ENCODE measurements at places on chromosomes 3 and 15. TPM values are rescaled to one million over a fixed set of nuclear protein-coding genes. Genes with fewer than 3 reads are reported as not detected.

DNA sequence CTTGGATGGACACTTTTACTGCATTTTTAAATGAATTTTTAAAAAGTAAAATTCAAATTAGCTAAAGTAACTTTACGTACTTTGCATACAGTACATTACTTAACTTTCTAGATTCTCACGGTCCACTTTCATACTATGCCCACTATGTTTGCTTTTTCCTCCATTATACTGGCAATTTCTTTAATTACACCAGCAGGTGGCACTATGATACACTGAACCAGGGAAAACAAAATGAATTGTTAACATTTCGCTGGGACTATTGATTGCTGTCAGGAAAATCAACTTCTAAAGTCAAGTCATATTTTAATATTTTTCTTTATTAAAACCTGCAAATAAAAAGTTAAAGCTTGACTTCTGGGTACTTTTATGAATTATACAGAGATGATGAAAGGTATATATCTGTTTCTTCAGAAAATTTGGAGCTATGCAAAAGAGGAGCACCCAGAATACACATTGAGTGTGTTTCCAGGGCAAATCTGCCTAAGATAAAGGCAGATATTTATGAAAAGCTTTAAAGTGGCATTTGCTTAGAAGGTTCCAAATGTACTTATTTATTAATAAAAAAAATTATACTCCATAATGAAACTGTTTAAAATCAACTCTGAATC, 21.8 kb upstream of the POU1F1 start:
- H3K27ac ChIP-seq, result no peak overlapping the region
- no peaks in the 10 kb centered on the region for H3K27me3 ChIP-seq
- H3K4me1 ChIP-seq, result no peaks in the 10 kb centered on the region
- peak; percentile 18 for DNase-seq
- no peak overlapping the region for H3K4me3 ChIP-seq
- H3K36me3 ChIP-seq, result no peaks in the 10 kb centered on the region

GRCh38 chr3:112860898-112861297, 14.2 kb upstream of the CD200R1L start:
- no peak overlapping the region for H3K4me3 ChIP-seq
- peaks cover 39% of the 10 kb centered on the region for H3K4me1 ChIP-seq
- no peaks in the 10 kb centered on the region for H3K27me3 ChIP-seq
- DNase-seq, result no peak

DNA sequence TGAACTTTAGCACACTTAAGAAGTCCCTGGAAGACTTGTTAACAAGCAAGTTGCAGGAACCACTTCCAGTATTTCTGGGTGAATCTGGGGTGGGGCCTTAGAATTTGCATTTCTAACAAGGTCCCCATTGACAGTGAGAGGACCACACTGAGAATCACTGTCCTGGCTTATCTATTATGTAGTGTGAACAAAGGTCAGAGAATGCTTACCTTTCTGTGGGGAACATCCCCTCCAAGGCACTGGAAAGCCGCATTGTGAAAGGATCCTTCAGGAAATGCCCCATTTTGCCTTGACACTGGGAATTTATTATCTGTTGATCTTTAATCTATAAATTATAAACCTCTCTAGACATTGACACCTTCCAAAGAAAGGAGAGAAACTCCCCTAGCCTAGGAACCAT, 74.8 kb downstream of the IGF2BP2 start:
- H3K27ac ChIP-seq, result no peak overlapping the region
- peaks cover 9% of the 10 kb centered on the region for H3K36me3 ChIP-seq
- H3K4me3 ChIP-seq, result no peak overlapping the region
- H3K4me1 ChIP-seq, result peaks cover 19% of the 10 kb centered on the region
- DNase-seq, result no peak
- no peaks in the 10 kb centered on the region for H3K27me3 ChIP-seq

- H3K27me3 ChIP-seq, result peaks cover 4% of the 10 kb centered on the region
- H3K4me1 ChIP-seq, result no peaks in the 10 kb centered on the region
- H3K27ac ChIP-seq, result no peak overlapping the region
- no peak overlapping the region for H3K4me3 ChIP-seq
Measured at GRCh38 chr3:70726961-70727360, 414.5 kb upstream of the MDFIC2 start.

GRCh38 chr3:179666436-179667035, 13.7 kb downstream of the USP13 start:
- DNase-seq, result no peak
- no peak overlapping the region for H3K4me3 ChIP-seq
- H3K27ac ChIP-seq, result no peak overlapping the region
- no peaks in the 10 kb centered on the region for H3K36me3 ChIP-seq
- H3K27me3 ChIP-seq, result no peaks in the 10 kb centered on the region

DNA sequence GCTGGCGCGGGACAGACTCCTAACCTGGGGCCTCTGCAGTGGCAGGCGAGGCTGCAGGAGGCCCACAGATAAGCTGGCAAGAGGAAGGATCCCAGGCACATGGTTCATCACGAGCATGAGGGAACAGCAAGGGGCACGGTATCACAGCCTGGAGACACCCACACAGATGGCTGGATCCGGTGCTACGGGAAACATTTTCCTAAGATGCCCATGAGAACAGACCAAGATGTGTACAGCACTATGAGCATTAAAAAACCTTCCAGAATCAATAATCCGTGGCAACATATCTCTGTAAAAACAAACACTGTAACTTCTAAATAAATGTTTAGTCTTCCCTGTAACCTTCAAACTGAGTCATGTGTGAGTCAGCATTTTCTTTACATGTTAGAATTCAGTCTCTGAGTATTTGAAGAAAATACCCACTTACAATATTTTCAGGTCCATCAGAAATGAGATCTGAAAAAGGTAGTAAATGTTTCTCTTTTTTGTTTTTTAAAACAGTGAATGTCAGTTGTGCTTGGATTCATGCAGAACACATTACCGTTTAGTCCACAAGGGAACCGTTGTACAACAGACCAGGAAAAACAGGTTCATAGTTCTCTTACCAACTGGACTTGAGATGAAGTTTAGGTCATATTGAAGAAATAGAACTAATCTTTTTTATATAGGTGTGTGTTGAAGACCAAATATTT, 75.9 kb downstream of the BOC start:
- H3K27me3 ChIP-seq, result no peaks in the 10 kb centered on the region
- H3K4me1 ChIP-seq, result no peaks in the 10 kb centered on the region
- no peaks in the 10 kb centered on the region for H3K36me3 ChIP-seq

DNA sequence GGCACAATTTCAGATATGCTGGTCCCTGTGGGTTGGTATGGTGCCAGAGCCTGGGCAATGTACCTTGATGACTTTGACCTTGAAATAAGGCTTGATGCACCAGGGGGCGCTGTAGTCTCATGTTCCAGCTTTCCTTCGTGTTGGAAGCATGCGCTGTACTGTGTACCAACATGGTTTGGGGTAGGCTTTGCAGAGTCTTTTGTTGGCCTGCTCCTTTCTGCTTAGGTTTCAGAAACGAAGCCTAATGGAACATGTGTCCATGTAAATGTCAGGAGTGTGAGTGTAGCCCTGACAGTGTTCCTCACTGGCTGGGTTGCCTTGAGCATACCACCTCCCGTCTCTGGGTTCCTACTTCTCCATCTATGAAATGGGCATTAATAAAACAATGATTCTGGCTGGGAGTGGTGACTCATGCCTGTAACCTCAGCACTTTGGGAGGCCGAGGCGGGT, 3.6 kb upstream of the CCR4 start:
- no peak overlapping the region for H3K27ac ChIP-seq
- no peaks in the 10 kb centered on the region for H3K27me3 ChIP-seq

GRCh38 chr15:83190450-83190849, 17.2 kb downstream of the HDGFL3 start:
- no peaks in the 10 kb centered on the region for H3K36me3 ChIP-seq
- no peak overlapping the region for H3K4me3 ChIP-seq
- no peaks in the 10 kb centered on the region for H3K27me3 ChIP-seq

DNA sequence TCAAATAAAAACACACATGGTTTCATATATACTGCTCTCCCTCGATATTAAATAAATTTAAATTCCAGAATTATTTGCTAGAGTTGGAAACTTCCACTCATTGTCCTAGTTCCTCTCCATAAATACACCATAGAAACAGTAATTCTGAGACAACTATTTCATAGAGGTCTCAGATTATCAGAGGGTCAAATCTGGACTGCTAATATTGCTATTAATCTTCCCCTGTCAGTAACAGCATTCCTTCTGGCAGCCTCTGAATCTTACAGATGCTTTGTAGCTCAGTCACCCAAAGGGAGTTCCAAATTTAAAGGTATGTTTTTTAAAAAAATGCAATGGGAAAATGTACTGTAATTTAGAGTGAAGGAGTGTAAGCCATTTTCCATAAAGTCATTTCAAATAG, 428.8 kb downstream of the PYDC2 start:
- no peak for DNase-seq
- no peak overlapping the region for H3K4me3 ChIP-seq
- H3K27me3 ChIP-seq, result no peaks in the 10 kb centered on the region
- no peaks in the 10 kb centered on the region for H3K36me3 ChIP-seq

DNA sequence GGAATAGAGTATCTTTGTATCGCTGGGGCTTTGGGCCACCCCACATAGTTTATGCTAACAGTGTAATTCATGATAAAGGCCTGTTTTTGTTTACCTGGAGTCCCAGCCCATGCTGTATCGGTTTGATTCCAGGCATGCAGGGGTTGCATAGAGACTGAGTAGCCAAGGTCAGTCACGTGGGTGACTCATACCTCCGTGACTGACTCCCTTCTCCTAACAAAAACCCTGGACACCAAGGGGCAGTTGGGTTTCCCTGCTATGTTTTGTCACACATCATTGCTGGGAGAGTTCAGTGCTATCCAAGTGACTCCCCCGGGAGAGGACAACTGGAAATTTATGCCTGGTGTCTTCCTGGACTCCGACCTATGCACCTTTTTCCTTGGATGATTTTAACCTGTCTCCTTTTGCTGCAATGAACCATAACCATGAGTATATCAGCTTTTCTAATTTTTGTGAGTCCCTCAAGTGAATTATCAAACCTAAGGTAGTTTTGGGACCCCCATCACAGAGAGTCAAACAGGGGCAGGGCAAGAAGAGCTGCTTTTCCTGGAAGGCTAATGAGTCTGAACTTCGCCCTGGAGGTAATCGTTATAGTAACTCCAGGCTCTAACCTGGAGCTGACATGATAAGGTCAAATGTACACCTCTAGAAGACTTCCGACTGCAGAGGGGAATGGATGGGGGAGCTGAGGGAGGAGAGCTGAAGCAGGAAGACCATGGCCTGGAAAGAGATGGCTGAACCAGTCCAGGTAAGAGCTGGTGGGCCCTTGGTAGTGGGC, 57.0 kb downstream of the SRGAP3 start:
- H3K27ac ChIP-seq, result no peak overlapping the region
- peaks cover 4% of the 10 kb centered on the region for H3K27me3 ChIP-seq
- no peaks in the 10 kb centered on the region for H3K4me1 ChIP-seq
- no peak overlapping the region for H3K4me3 ChIP-seq

GRCh38 chr15:63473007-63473748, 31.2 kb upstream of the USP3 start:
- H3K27ac ChIP-seq, result peak overlapping the region; percentile 100
- H3K27me3 ChIP-seq, result no peaks in the 10 kb centered on the region
- no peak for DNase-seq
- peaks cover 56% of the 10 kb centered on the region for H3K4me1 ChIP-seq
- peak overlapping the region; percentile 81 for H3K4me3 ChIP-seq

DNA sequence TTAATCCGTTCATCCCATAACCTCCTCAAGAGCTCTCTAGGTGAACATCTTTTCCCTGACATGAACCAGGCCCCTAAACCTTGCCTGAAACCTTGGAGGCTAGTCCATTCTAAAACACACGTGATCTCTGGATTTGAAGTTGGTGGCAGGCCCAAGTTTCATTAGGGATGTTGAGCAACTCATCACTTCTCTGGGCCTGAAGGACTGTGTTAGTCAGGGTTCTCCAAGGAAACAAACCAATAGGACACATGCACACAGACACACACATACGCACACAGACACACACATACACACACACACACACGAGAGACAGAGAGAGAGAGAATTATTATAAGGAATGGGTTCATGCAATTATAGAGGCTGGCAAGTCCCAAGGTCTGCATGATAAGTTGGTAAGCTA, 31.9 kb downstream of the ACAN start:
- no peak overlapping the region for H3K27ac ChIP-seq
- no peaks in the 10 kb centered on the region for H3K36me3 ChIP-seq
- H3K27me3 ChIP-seq, result peaks cover 13% of the 10 kb centered on the region
- H3K4me3 ChIP-seq, result no peak overlapping the region
- DNase-seq, result no peak

DNA sequence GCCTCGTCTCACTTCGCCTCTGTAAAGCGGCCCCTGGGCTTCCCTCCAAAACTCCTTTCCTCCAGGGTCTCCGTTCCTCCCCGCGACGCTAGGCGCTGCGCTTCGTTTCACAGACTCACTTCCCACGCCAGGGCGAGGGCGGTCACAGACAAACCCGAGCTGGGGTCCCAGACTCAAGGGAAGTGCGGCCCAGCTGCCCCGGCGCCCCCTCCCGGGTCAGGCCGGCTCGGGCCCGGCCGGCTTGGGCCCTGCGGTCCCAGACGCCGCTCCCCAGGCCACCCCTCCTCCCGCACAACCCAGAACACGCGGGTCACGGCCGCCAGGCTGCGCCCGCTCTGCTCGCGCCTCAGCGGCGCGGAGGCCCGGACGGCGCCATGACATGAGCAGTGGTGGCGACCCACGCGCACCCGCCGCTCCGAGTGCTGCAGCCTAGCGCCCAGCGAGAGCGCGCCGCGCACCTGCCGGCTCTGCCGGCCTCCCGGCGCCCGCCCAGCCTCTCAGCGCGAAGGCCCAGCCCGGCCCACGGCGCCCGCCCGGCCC, 547 bp downstream of the NUP210 start:
- DNase-seq, result peak; percentile 72
- H3K27me3 ChIP-seq, result no peaks in the 10 kb centered on the region
- peak overlapping the region; percentile 96 for H3K4me3 ChIP-seq
- H3K4me1 ChIP-seq, result peaks cover 45% of the 10 kb centered on the region

DNA sequence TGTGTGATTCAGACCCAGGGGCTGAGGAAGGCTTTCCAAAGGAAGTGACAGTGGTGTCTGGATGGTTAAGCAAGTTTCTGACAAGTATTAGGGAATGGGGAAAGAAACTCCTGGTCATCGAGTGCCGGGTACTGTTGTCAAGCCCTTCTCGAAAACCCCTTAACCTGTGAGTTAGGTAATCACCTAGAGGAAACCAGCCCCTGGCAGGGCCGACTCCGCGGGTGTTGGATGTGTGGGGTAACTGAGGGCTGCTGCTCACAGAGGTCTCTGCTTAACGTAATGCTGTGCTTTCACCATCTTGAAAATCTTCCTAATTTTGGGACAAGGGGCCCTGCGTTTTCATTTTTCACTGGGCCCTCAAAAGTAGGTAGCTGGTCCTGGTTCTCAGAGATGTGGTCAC, 67.0 kb downstream of the SMAD6 start:
- H3K4me1 ChIP-seq, result peaks cover 9% of the 10 kb centered on the region
- DNase-seq, result no peak
- H3K36me3 ChIP-seq, result no peaks in the 10 kb centered on the region
- H3K4me3 ChIP-seq, result no peak overlapping the region
- H3K27me3 ChIP-seq, result peaks cover 33% of the 10 kb centered on the region

- peaks cover 21% of the 10 kb centered on the region for H3K36me3 ChIP-seq
- H3K4me1 ChIP-seq, result peaks cover 4% of the 10 kb centered on the region
- H3K4me3 ChIP-seq, result no peak overlapping the region
- no peaks in the 10 kb centered on the region for H3K27me3 ChIP-seq
Measured at GRCh38 chr3:126433496-126434263, 39.0 kb downstream of the CFAP100 start.

GRCh38 chr3:137988982-137989381, 21.0 kb upstream of the CLDN18 start:
- no peak for DNase-seq
- H3K4me1 ChIP-seq, result no peaks in the 10 kb centered on the region
- H3K27me3 ChIP-seq, result no peaks in the 10 kb centered on the region
- H3K36me3 ChIP-seq, result no peaks in the 10 kb centered on the region

Gene CYP8B1
- not detected for polyA plus RNA-seq

Gene CACNA1D
- not detected for polyA plus RNA-seq

Gene SLC22A13
- 0.29 TPM for polyA plus RNA-seq

Gene CLRN1
- polyA plus RNA-seq, result not detected

Gene WNT5A
- polyA plus RNA-seq, result not detected

Measured in naive B cell (primary cell).